Gastroesophageal sphincter (tissue), 4 donors: ENCODE measurements at places on chromosomes 6 and 20.

GRCh38 chr6:170101281-170102035, 189.4 kb downstream of the DLL1 start:
- ATAC-seq: no peak

DNA sequence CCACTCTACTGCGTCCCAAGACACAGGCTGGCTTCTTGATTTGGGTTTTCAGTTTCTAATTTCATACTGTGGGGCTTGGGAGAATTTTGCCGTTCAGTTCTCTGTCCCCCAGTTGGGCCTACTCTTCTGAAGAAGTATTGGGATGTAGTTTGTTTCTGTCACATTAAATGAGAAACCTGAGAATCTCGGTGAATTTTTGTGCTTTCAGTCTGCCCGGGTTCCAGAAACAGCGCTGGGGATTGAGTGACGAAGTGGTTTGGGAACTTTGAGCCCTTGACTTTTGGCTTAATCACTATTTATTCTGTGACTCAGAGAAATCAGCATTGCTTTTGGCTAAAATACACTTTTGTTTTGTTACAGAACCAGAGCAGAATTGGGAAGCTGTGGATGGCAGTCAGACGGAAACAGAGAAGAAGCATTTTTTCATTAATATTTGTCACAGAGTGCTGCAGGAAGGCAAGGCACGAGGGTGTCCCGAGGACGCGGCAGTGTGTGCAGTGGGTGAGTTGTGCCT, 74.0 kb downstream of the IGF2R start:
- ATAC-seq: no peak

DNA sequence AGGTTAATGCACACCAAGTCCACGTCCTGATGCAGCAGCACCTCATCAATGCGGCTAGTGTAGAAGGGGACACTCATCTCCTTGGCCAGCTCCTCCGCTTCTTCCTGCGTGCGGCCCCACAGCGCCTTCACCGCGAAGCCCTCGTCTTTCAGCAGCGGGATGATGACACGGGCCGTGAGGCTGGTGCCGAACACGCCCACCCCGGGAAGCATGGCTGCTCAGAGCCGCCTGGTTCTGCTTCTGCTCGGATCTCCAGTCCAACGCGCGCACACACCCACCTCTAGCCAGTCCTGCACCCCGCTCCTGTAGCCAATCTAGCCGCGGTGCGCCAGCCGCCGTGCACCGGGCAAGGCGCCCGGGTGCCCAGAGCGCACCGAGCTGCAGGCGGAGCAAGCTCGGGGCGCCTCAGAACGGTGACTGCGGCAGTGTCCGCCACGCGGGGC, 700 bp downstream of the GFOD1 start:
- peak; percentile 23 for ATAC-seq

- ATAC-seq: no peak
Observed at GRCh38 chr6:147216915-147217314, 12.7 kb downstream of the STXBP5 start.

DNA sequence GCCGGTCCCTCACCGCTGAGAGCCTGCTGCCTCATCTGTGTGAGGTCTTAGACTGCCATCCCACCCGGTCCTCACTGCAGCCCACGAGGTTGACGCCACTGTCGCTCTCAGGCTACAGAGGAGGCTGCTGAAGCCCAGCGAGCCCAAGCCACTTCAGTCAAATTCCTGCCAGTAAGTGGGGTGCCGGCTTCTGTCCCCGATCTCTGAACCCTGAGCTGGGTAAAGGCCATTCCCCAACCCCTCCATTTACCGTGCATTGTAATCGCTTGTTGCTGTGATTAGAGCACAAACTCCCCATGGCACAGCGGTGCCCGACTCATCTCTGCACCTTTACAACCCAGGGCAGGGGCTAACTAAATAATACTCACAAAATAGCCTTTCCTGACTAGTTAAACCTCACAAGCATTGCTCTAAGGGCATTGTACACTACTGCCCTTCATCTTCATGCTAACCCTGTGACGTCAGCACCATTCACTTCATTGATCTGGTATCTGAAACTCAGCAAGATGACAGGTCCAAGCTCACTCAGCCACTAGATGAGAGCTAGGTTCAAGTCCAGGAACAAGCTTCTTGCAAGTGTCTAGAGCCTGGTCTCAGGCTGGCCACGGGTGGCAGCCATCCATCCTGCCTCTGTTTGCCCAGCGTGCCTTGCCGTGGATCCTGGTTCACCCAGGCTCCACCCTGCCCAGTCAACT, 122.7 kb downstream of the BCAS1 start:
- no peak for ATAC-seq

- no peak for ATAC-seq
Observed at GRCh38 chr6:90677440-90677839, 90.6 kb upstream of the MAP3K7 start.

DNA sequence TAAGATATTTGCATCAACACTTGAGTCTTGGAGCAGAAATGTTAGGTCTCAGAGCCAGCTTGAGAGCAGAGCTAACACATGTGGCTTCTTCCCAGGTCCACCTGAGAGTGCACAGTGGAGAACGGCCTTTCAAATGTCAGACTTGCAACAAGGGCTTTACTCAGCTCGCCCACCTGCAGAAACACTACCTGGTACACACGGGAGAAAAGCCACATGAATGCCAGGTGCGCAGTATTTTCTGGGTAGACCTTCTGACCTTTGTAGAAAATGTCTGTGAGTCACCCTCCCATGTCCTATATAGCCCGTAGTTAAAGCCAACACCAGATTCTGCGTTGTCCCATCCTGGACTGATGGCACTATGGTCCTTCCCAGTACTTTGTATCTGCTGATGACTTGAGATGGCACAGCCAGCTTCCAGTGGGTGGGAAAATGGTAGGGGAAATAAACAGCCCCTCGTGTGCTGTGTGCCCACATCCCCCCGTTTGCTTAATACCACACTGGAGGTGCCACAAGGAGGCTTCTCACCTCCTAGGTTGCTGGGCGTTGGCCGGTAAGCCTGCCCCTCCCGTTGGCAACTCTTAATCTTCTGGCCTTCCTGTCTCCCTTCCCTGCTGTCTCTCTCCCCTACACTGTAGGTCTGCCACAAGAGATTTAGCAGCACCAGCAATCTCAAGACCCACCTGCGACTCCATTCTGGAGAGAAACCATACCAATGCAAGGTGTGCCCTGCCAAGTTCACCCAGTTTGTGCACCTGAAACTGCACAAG, 20.3 kb downstream of the PRDM1 start:
- no peak for ATAC-seq

DNA sequence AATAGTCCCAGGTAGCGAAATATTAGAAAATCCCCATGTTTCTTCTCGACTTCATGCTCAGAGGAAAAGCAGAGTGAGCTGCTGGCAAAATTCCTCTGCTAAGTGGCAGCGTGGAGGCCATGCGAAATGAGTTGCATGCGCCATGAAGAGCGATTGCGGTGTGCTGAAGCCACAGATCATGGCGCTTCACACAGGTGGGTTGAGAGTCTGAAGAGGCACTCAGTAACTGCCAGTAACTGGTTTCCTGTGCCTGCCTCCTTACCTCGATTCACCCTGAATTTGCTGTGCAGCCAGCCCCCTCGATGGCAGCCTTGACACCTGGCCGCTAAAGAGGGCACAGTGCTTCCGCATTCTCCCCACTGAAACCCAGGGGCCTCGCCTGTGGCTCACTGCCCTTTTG, 301.5 kb downstream of the NRN1 start:
- no peak for ATAC-seq

GRCh38 chr6:2891768-2892170, 11.3 kb downstream of the SERPINB9 start:
- ATAC-seq: no peak

DNA sequence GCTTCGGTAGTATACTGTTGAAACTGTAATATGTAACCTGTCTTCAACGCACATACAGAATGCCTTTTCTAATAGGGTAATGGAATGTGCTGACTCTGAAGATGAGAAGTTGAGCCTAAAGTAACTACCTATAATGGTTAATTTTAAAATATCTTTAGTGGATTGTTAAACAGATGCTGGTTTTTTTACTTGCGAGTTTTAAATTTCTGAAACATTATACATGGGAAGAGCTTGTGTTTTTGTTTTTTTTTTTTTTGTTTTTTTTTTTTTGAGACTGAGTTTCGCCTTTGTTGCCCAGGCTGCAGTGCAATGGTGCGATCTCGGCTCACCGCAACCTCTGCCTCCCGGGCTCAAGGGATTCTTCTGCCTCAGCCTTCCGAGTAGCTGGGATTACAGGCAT, 166.9 kb downstream of the JARID2 start:
- ATAC-seq: no peak

- ATAC-seq: no peak
Observed at GRCh38 chr20:25177890-25178321, 17.6 kb upstream of the ENTPD6 start.

GRCh38 chr20:24148372-24148771, 159.8 kb upstream of the GGTLC1 start:
- no peak for ATAC-seq

GRCh38 chr6:17741507-17741906, 34.8 kb upstream of the NUP153 start:
- ATAC-seq: no peak

GRCh38 chr6:12608016-12608860, 108.3 kb upstream of the PHACTR1 start:
- ATAC-seq: no peak

- ATAC-seq: no peak
Observed at GRCh38 chr6:112291161-112291762, 36.9 kb upstream of the LAMA4 start.

- ATAC-seq: no peak
Observed at GRCh38 chr20:49377326-49377725, 99.5 kb upstream of the ZNFX1 start.

GRCh38 chr6:9646342-9647070, 768.4 kb downstream of the TFAP2A start:
- peak; percentile 91 for ATAC-seq

- ATAC-seq: peak; percentile 50
Observed at GRCh38 chr6:158043586-158044524, 62.2 kb downstream of the SYNJ2 start.

DNA sequence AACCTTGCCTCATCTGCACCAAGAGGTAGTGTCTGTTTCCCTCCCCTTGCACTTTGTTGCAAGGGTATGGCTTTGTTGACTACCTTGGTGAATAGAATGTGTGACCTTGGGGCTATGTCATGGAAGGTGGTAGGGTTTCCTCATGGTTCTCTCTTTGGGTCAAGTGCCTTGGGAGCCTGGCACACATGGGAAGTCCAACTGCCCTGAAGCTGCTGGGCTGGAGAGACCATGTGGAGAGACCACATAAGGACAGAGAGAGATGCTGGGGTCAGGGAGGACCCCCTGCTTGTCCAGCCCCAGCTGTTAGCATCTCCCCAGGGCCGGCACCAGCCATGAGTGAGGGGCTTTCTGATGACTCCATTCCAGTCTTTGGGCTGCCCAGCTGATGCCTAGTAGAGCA, 95.5 kb upstream of the PAX1 start:
- ATAC-seq: no peak
